ENCODE measurements at places on chromosomes 1 and 21. TPM values are rescaled to one million over a fixed set of nuclear protein-coding genes. Genes with fewer than 3 reads are reported as not detected.

DNA sequence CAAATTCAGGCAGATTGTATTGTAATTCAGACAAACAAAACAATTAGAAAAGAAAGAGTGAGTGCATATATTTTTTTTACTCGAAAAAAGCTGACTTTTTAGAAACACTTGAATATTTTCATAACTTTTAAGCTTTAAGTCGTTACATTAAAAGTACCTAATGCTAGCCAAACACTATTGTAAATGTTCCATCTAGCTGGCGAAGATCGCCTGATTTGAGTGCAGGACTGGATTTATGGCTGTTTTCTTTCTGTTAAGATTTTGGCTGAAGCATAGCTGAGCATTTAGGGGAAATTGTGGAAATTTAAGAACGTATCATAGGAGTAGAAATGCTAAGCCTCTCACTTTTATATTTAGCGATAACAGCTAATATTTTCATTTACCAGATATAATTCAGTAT is 24.6 kb downstream of the LRRC7 start:
- no peak overlapping the region for H3K27ac ChIP-seq
- H3K4me1 ChIP-seq: no peaks in the 10 kb centered on the region
- DNase-seq: no peak
- H3K36me3 ChIP-seq: no peaks in the 10 kb centered on the region
- no peaks in the 10 kb centered on the region for H3K27me3 ChIP-seq
- no peak overlapping the region for H3K4me3 ChIP-seq

- H3K36me3 ChIP-seq: no peaks in the 10 kb centered on the region
- H3K27me3 ChIP-seq: no peaks in the 10 kb centered on the region
- no peak overlapping the region for H3K27ac ChIP-seq
- peaks cover 3% of the 10 kb centered on the region for H3K4me1 ChIP-seq
Measured at GRCh38 chr1:37948841-37949240, 2.0 kb upstream of the INPP5B start.

Gene HSD3B1
- not detected for total RNA-seq

- H3K36me3 ChIP-seq: no peaks in the 10 kb centered on the region
- H3K4me3 ChIP-seq: no peak overlapping the region
- H3K27me3 ChIP-seq: no peaks in the 10 kb centered on the region
Measured at GRCh38 chr21:30990514-30991262, 47.6 kb downstream of the KRTAP19-8 start.

Gene CLDN14
- total RNA-seq: not detected

- no peaks in the 10 kb centered on the region for H3K4me1 ChIP-seq
- H3K4me3 ChIP-seq: peak within 1 kb of the TSS; percentile 23
- DNase-seq: peak; percentile 31
Measured at GRCh38 chr1:160795951-160796383, at the start of gene LY9. Gene LY9 (plus strand): TSS chr1:160796174. CDS start chr1:160796188, 14 bp downstream.

Gene PTPRC
- total RNA-seq: 9.2 TPM

GRCh38 chr1:178353524-178353923 is 143.2 kb downstream of the CLEC20A start:
- H3K4me3 ChIP-seq: no peak overlapping the region
- H3K27me3 ChIP-seq: no peaks in the 10 kb centered on the region
- no peak for DNase-seq
- no peaks in the 10 kb centered on the region for H3K36me3 ChIP-seq

Gene ALG14
- 1.3 TPM for total RNA-seq

- H3K27ac ChIP-seq: no peak overlapping the region
- H3K4me1 ChIP-seq: peaks cover 13% of the 10 kb centered on the region
- H3K4me3 ChIP-seq: no peak overlapping the region
Measured at GRCh38 chr1:23804183-23804835, 3.8 kb upstream of the GALE start.

Gene PARS2
- total RNA-seq: 5.7 TPM

Gene OPTC
- not detected for total RNA-seq

GRCh38 chr1:215156232-215156631 is 73.7 kb downstream of the KCNK2 start:
- H3K27me3 ChIP-seq: no peaks in the 10 kb centered on the region
- no peak for DNase-seq
- no peaks in the 10 kb centered on the region for H3K36me3 ChIP-seq
- no peak overlapping the region for H3K4me3 ChIP-seq

DNA sequence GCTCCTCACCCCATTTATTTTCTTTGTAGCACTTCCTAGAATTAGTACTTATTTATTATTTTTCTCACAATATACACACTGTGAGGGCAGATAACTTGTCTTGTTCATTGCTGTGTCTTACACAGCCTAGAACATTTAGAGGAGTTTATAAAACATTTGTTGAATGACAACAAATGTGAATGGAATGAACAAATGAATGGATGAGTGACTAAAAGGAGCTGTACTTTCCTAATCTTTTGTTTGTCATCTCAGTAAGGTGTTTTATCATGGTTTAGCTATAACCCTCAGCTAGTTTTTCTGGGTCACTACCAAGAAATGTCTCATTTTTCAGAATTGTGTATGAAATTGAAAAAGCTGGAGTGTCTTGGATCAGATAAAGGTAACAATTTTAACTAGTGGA is 239.3 kb upstream of the KCNK2 start:
- DNase-seq: no peak
- H3K36me3 ChIP-seq: no peaks in the 10 kb centered on the region
- peaks cover 6% of the 10 kb centered on the region for H3K4me1 ChIP-seq
- no peak overlapping the region for H3K4me3 ChIP-seq
- H3K27me3 ChIP-seq: no peaks in the 10 kb centered on the region

Gene KIAA1614
- total RNA-seq: 4.8 TPM

DNA sequence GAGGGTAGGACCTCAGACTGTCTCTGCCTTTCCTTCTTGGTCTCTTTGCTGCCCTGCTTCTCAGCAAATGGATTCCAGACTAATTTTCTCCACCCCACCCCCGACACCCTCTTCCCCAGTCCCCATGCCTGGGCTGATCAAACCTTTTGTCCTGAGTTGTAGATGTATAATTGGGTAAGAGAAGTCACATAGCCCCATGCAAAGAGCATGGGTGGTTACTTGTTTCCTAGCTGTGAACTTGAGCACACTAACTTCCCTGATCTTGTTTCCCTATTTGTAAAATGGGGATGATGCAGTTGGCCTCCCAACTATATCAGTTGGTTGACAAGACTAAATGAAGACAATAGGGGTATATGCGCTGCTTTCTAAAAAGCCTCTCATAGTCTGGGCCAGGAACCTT is 9.2 kb downstream of the PADI6 start:
- no peaks in the 10 kb centered on the region for H3K36me3 ChIP-seq
- no peak overlapping the region for H3K4me3 ChIP-seq
- no peak for DNase-seq
- no peak overlapping the region for H3K27ac ChIP-seq
- no peaks in the 10 kb centered on the region for H3K4me1 ChIP-seq

- no peak overlapping the region for H3K27ac ChIP-seq
- H3K4me3 ChIP-seq: no peak overlapping the region
- no peaks in the 10 kb centered on the region for H3K36me3 ChIP-seq
- H3K4me1 ChIP-seq: no peaks in the 10 kb centered on the region
- DNase-seq: no peak
- H3K27me3 ChIP-seq: no peaks in the 10 kb centered on the region
Measured at GRCh38 chr1:203219171-203219570, 10.3 kb downstream of the CHIT1 start.

Measured in esophagus squamous epithelium (tissue), 5 donors.